ENCODE measurements at places on chromosomes 1 and 21.

GRCh38 chr1:226903819-226904716, 33.7 kb downstream of the PSEN2 start:
- DNase-seq = no peak

DNA sequence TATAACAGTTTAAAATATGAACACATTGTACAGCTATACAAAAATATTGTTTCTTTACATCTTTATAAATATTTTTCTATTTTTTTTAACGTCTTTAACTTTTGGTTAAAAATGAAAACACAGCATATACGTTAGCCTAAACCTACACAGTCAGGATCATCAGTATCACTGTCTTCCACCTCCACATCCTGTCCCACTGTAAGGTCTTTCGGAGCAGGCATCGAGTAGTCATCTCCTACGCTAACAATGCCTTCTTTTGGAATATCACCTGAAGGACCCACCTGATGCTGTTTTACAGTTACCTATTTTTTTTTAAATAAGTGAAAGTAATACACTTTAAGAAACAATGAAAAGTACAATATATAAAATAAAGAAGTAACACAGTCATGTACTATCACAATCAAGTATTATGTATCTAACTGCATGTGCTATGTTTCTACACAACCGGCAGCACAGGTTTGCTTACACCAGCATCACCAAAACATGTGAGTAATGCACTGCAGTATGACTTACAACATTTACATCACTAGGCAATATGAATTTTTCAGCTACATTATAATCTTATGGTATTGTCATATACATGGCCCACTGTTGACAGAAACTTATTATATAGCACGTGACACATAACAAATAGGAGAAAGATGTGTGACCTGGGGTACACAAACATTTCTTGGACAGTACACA, 254.4 kb downstream of the AKT3 start:
- DNase-seq = no peak

- no peak for DNase-seq
Measured at GRCh38 chr1:62774971-62775595, 8.8 kb upstream of the ATG4C start.

DNA sequence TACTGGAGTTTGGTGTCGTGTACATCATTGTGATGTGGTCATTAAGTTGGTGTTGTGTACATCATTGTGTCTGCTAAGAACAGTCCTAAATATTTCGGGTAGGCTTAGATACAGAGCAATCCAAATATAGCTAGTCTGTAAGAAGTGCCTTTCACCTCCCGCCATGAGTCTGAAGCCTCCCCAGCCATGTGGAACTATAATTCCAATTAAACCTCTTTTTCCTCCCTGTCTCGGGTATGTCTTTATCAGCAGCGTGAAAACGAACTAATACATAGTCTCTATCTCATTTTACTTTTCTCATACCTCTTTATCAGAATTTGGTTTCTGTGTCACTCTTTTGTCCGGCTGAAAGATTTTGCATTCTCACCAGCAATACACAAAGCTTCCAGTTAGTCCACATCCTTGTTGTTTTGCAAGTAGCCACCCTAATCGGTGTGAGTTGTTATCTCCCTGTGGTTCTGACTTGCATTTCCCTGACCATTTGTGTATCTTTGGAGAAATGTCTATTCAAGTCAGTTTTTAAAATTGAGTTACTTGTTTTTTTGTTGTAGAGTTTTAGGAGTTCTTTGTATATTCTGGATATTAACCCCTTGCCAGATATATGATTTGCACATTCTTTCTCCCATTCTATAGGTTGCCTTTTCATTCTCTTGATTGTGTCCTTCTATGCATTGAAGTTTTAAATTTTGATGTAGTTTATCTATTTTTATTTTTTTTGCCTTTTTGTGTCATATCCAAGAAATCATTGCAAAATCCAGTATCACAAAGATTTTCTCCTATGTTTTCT, 56.5 kb downstream of the FNBP1L start:
- no peak for DNase-seq

GRCh38 chr1:158153179-158153578, 27.5 kb upstream of the CD1D start:
- no peak for DNase-seq

GRCh38 chr1:183019139-183019740, 4.0 kb upstream of the LAMC1 start:
- DNase-seq = no peak

DNA sequence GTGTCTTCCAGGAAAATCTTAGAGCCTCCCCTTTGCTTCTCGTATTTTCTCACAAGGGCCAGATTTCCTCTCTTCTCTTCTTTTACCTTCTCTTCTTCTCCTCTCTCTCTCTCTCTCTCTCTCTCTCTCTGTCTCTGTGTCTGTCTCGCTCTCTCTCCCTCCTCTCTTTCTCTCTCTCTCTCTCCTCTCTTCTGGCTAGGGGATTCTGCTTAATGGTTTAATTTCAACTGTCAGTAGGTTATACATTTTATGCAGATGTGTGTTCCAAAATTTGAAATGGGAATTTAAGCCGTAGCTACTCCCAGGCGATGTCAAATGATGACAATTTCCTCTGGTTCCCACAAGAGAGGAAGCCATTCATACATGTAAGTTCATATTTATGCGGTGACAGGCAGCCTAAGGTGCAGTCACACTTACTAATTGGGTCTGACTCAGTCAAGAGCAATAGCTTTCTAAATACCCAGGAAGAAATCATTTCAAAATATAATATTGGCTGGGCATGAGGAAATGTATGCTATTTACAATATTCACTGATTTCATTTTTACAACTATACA, 1.4 kb downstream of the DSCAM start:
- DNase-seq = no peak

DNA sequence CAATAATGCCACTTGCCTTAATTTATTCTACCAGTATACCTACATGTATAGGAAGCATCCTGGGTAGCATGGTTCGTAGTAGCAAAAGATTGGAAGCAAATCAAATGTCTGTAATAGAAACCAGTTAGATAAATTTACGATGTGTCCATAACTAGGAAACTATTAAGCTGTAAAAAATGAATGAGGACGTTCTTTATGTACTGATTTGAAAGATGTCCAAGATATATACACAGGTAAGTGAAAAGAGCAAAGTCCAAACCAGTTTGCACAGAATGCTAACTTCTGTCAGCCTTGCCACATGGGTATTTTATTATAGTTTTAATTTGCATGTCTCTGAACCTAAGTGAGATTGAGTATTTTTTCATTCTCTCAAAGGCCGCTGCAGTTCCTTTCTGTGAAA, 251.8 kb upstream of the IRF2BP2 start:
- DNase-seq = no peak

DNA sequence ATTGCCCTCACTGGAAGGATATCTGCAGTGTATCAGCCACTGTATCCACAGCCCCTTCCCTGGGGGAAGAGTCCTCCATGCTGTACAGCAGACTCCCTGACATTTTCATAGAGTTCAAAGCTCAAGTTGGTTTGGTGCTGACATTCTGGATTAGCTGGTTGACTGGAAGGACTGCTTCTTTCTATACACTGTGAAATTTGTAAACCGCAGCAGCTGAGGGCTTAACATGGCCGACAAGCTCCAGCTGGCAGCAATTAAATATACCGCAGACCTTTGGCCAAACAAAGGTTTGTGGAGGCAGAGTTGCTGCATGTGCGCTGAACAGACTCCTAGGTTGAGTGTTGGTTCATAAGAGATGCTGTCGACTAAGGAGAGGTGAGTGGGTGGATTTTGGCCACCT, 126.4 kb downstream of the DHRS3 start:
- DNase-seq = no peak

DNA sequence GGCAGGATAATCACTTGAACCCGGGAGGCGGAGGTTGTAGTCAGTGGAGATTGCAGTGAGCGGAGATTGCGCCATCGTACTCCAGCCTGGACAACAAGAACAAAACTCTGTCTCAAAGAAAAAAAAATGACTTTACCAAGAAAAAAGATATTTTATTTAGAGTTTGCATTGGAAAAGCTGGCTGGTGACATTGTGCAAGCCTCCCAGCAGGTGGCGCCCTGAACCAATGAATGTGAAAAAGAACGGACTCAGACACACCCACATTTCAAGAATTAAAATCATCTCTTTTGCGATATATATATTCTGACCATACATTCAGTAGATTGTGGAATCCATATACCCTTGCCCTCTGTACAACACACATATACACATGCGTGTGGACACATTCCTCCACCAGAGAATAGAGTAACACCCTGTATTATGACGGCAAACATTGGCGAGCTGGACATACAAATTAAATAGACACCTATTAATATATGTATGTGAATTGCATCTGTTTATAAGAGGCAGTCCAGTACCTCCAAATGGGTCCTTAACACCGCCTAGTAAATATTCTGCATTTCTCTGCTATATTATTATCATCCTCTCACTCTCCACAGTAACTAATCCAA, 39.0 kb upstream of the CADM3 start:
- peak; percentile 60 for DNase-seq

- DNase-seq = peak; percentile 40
Measured at GRCh38 chr1:228378090-228378872, 28.4 kb downstream of the TRIM11 start.

GRCh38 chr1:192535916-192536664, 39.5 kb upstream of the RGS1 start:
- no peak for DNase-seq

DNA sequence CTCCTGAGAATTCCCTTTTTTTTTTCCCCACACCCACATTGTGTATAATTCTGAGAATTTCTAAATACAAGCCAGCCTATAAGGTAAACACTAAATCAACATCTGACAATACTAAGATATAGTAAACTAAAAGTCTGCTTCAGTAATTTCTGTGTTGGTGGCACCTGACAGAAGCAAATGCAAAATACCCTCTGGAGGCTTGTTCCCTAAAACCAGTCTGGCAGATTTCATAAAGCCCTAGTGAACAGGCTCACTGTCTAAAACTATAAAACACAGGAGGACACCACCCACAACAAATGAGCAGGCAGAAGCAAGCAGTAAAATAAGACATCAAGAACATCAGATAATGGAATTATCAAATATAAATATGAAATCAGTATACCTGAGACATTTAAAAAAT, 11.5 kb downstream of the TRIM33 start:
- DNase-seq = no peak

- DNase-seq = no peak
Measured at GRCh38 chr21:28871388-28872010, 121.2 kb downstream of the LTN1 start.

- DNase-seq = no peak
Measured at GRCh38 chr21:42460391-42461184, 35.4 kb downstream of the RSPH1 start.

GRCh38 chr21:40018871-40019475, 151.7 kb downstream of the PCP4 start:
- no peak for DNase-seq

- no peak for DNase-seq
Measured at GRCh38 chr1:111909030-111909429, 80.4 kb downstream of the KCND3 start.

- no peak for DNase-seq
Measured at GRCh38 chr1:24727501-24728216, 17.6 kb upstream of the CLIC4 start.

DNA sequence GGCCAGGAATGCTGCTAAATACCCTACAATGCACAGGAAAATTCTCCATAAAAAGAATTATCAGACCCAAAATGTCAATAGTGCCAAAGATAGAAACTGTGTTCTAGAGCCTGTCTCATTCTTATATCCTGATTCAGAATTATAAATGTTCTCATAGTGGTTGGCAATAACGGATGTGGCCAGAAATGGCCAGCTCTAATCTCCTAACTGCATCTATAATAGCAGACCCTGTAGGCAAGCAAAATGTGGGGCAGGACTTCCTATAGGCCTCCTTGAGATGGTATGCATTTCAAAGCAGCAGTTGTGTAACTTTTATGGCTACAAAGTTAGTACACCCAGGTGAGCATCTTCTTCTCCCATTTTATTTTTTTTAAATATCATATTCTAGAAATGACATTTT, 95.9 kb upstream of the SGIP1 start:
- no peak for DNase-seq

DNA sequence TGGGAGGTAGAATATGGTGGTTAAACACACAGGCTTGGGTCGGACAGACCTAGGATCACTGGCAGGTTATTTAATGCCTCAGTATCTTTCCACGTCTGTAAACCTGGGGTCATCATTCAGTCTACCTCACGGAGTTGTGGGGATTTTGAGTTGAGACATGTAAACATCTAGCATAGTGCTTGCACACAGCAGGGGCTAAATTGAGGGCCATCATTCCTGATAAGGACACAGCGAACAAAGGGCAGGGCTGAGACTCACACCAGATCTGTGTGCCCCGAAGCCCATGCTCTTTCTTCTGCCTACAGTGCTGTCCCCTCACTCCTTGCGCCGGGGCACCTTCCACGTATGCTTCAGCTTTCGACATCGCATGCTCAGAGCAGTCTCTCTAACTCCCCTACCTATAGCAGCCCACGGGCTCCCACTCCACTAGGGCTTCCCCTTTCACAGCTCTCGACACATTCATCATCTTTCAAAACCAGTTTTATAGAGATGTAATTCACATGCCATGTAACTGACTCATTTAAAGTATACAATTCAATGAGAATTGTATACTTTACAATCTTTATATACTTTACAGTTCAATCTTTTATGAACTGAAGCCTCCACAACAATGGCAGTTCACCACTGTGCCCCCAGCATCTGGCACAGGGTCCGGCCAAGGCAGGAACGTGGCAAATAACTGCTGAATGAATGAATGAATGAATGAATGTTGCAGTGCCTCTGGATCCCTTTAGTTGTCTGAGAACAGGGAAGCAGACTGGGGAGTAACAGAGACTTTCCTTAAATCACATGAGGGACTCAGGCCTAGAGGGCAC, 48.0 kb downstream of the GPR161 start:
- no peak for DNase-seq

DNA sequence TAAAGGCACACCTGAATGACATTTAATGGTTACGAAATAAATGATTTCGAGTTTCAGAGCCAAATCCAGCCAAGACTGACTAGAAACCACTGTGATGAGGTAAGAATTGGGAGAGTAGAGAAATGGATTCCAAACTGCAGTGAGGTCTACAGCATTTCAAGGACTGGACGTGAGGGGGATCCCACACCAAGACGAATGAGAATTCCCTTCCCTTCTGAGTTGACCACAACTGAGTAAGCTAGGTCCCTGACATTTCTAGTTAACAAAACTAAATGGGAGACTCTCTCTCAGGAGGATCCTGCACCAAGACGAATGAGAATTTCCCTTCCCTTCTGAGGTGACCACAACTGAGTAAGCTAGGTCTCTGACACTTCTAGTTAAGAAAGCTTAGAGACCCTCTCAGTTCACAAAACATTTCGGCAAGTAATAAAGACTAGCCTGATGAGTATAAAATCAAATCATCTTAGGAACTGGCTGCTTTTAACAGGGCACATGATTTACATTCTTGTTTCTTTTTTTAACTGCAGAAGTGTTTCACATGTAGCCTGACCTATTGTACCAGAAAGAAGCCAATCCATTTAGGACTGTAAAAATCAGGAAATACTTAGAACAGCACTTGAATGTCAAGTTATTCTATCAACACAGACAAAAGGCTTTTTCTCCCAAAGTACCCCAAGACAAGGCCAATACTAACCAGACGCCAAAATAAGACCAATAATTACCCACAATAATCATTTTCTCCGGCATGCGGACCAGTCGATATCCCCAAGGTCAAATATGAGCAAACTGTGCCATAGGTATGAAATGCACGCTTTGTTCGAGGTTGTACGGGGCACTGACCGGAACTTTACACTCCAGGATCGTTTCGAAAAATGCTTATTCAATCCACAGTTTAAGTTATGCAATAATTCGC, 1.4 kb upstream of the SPATA1 start:
- no peak for DNase-seq

- no peak for DNase-seq
Measured at GRCh38 chr21:41848958-41849580, 30.1 kb downstream of the PRDM15 start.

Measured in stimulated activated CD4-positive, alpha-beta T cell treated with anti-CD3 and anti-CD28 coated beads, TNF-alpha, amount 100 ng/mL, for 48 hours (primary cell).